ENCODE measurements at places on chromosomes 5 and 9. TPM values are rescaled to one million over a fixed set of nuclear protein-coding genes. Genes with fewer than 3 reads are reported as not detected.

Gene LRRC70
- polyA plus RNA-seq = 11.8 TPM

- no peak for DNase-seq
Observed at GRCh38 chr9:18726546-18726945, 252.6 kb downstream of the ADAMTSL1 start.

GRCh38 chr5:72503888-72504491 is 3.2 kb downstream of the ZNF366 start:
- DNase-seq = no peak

GRCh38 chr5:151182976-151183375 is 25.4 kb upstream of the ANXA6 start:
- no peak for DNase-seq

DNA sequence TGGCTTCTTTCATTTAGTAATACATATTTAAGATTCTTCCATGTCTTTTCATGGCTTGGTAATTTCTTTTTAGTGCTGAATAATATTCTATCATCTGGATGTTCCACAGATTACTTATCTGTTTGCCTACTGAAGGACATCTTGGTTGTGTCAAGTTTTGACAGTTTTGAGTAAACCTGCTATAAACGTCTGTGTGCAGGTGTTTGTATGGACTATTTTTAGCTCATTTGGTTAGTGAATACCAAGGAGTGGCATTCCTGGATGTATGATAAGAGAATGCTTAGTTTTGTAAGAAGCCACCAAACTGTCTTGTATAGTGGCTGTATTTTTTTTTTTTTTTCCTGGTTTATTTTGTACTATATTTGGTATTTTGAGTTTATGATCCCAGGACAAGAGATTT is 38.4 kb downstream of the PRRC1 start:
- no peak for DNase-seq

DNA sequence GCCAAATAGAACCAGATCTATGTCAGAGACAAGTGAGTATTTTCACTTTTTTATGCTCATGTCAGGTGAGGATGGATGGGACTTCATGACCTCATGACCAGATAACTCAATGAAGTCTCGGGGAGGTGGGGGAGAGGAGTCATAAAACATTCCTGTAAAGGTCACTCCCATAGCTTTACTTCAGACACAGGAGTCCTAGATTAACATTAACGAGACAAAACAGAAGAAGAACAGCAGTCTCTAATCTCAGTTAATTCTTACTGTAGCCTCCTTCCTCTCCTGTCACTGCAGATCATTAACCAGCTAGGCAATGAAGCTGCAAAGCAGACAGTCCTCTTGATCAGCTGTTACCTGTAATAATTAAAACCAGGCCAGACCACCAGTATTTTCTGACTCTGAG is 11.2 kb downstream of the CRHBP start:
- no peak for DNase-seq

DNA sequence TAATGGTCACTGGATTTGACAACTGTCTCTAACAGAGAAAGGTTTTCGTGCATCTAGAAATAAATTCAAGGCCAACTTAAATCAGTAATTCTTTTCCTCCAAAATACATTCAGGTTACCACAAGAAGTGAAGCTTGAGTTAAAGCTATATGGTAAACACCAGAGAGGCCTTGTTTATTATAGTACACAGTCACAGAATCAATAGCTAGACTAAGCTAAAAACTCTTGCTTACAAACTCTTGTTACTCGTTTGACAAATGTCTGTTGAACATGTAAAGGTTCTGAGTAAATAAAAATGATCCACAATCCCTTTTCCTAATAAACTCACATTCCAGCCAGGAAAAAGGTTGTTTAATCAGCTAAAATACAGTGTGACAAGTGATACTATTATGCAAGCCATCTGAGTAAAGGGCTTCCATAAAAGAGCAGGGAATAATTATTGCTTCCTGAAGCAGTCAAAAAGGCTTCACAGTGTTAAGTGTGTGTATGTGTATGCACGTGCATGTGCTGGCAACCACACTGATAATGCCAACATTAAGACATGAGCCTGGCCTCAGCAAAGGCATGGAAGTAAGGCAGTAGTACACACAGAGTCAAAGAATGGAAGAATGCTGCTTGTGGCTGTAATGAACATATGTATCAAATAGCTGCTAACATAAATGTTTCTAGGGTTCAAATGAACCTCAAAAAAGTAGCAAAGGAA is 12.8 kb downstream of the PTAR1 start:
- no peak for DNase-seq

Gene SPATA31C1
- polyA plus RNA-seq = not detected

Gene KIF27
- polyA plus RNA-seq = 22.5 TPM

Gene BSPRY
- polyA plus RNA-seq = 8.6 TPM

Gene TTC23L
- polyA plus RNA-seq = 4.9 TPM

DNA sequence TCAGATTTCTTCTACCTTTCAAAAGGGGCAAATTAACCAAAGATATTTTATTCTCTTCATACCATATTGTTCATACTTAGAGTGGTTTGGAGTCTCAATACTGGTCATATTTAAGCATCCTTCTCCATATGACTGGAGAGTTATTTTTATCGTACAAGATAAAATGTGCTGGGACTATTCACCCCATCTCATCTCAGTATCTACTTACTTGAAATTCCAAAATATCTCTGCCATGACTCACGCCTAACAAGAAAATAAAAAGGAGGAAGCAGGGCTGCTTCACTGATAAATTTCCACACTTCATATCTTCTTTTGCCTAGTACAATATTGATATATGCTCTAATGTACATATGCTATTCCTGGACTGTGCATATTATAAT is 277.9 kb upstream of the CDH9 start:
- no peak for DNase-seq

Measured in right lung (tissue), 10 donors.